Motor neuron (in vitro differentiated cells): ENCODE measurements at places on chromosomes 13 and 19.

GRCh38 chr19:55468054-55468393, 3.5 kb upstream of the C19orf85 start:
- ATAC-seq, result no peak

DNA sequence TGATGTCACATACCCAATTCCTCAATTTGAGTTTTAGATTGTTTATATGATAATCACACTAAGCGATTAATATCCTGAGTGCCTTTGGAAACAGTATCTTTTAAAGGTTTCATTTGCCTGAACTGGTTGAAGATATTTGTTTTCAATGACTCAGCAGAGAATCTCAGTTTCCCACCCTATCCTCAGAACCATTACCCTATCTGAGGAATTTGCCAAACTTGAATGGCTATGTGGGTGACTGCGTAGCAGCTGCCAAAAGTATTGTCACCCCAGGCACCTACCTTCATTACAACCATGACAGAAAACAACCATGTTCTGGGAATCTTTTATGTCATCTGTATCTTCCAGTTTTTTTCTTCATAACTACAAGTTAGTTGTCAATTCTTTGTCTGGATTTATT, 440.1 kb upstream of the NBEA start:
- no peak for ATAC-seq

- no peak for ATAC-seq
Observed at GRCh38 chr19:51387924-51388389, at the start of gene LIM2. Gene LIM2 (minus strand): TSS chr19:51387974. CDS start chr19:51387443, 531 bp downstream.

DNA sequence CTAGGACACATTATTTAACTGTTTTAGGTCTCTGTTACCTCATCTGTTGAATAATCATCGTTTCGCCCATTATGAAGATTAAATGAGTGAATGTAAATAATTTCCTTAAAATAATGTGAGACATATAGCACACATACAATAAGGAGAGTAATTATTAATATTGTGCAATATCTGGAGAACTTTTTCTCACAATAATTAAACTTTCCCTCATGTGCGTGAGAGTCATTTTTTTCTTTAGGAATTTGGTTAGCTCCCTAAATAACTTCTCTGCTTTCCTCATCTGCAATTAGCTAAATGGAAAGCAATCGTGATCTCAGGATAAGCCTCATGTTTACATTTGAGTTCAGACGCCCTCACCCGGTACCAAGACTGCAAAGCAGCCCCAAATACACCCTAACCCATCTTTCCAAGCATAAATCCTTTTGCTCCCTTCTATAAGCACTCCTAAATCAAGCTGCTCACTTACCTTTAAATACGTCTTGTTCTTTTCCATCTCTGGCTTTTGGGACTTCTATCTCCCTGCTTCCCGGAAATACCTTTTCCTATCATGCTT, 78.8 kb downstream of the MZT1 start:
- ATAC-seq, result no peak

- no peak for ATAC-seq
Observed at GRCh38 chr13:32136716-32137115, 105.1 kb downstream of the FRY start.

- ATAC-seq, result no peak
Observed at GRCh38 chr19:5148794-5149190, 179.9 kb downstream of the KDM4B start.

GRCh38 chr19:50313812-50314536, 15.2 kb downstream of the KCNC3 start:
- no peak for ATAC-seq

DNA sequence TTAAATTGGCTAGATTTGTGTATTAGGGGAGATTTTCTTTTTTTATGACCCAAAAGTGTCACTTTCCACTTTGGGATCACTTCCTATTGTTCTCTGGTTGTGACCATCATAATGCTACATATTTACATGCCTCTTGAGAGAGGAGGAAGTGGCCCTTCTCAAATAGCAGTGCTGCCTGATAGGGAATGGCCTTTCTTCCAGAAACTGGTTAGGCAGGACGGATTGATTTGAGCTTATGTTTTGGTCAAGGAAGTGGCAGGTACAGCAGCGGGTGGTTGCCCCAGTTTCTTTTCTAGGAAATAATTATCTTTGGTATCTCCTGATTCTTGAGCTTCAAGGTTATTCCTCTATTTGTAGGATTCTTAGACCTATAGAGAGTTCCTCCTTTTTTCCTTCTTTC, 21.9 kb upstream of the WTIP start:
- ATAC-seq, result no peak

- ATAC-seq, result peak; percentile 15
Observed at GRCh38 chr13:66530686-66531085, 699.5 kb downstream of the PCDH9 start.

DNA sequence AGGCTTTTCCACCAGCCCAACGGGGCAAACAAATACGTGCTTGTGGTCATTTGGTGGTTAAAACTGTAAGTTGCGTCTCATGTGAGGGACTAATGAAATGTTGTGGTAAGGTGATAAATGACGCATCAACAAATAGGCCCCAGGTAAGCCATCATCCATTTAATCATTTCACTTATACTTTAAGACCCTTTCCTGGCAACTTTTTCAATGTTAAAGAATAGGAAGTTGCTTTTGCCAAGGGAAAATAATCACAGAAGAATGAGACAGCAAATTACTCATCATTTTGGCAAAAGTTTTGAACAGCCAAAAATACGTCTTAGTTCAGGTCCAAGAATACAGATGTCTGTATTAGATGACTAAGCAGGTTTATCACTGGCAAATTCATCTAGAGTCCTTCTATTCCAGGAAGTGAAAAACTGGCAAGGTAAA, 660.4 kb downstream of the SLITRK1 start:
- ATAC-seq, result no peak

DNA sequence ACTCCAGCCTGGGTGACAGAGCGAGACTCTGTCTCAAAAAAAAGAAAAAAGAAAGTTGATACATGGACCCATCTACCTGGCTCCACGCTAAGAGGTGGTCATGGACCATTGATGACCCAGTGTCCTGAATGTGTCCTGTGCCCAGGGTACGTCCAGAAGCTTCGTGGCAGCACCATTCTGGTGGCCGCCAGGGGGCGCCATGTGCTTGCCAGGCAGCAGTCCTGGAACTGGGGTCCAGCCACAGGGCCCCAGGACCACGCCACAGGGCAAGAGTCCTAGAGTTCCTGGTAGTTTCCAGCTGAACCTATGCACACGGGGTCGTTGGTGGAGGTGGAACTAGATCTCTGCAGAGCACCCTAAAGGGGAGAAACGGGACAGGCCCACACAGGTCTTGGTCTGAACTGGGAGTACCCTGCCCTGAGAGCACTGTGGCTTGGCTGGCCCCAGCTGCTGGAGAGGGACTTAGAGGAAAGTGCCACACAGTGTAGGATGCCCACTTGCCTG, 19.9 kb upstream of the FBXO27 start:
- peak; percentile 33 for ATAC-seq

GRCh38 chr13:58056426-58056825, 424.9 kb downstream of the PCDH17 start:
- no peak for ATAC-seq

- ATAC-seq, result peak; percentile 33
Observed at GRCh38 chr13:28741084-28741491, 22.3 kb upstream of the SLC46A3 start.

DNA sequence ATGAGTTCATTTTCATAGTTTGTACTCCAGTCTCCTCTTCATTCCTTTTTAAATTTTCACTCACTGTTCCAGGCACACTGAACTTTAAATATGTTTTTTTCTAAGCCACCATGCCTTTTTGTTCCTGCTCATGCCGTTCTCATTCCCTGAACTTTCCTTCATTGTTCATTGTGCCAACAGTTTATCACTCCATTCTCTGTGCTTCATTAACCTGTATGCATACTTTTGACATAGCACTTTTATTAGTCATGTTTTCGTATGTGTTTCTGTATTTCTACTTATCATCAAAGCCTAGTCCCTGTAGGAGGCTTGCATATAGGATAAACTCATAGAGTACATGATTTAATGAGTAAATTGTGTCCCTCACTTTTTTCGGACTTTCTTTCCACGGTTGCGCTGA, 65.3 kb downstream of the PCDH20 start:
- no peak for ATAC-seq

GRCh38 chr19:27392027-27392632, 1820.8 kb downstream of the UQCRFS1 start:
- ATAC-seq, result no peak

DNA sequence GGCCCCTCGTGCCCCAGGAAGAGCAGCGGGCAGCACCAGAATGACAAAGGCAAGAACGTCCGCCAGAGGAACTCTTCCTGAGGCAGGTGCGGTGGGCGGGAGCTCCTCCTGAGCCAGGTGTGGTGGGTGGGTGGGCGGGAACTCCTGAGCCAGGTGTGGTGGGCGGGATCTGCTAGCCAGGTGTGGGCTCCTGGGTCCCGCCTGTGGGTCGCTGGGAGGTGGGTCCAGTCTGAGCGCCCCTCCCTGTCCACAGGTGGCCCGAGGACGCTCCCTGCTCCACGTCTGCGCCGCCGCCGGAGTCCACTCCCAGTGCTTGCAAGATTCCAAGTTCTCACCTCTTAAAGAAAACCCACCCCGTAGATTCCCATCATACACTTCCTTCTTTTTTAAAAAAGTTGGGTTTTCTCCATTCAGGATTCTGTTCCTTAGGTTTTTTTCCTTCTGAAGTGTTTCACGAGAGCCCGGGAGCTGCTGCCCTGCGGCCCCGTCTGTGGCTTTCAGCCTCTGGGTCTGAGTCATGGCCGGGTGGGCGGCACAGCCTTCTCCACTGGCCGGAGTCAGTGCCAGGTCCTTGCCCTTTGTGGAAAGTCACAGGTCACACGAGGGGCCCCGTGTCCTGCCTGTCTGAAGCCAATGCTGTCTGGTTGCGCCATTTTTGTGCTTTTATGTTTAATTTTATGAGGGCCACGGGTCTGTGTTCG, 7.0 kb upstream of the HCN2 start:
- no peak for ATAC-seq

- ATAC-seq, result no peak
Observed at GRCh38 chr19:3118232-3119070, 17.4 kb upstream of the GNA15 start.

DNA sequence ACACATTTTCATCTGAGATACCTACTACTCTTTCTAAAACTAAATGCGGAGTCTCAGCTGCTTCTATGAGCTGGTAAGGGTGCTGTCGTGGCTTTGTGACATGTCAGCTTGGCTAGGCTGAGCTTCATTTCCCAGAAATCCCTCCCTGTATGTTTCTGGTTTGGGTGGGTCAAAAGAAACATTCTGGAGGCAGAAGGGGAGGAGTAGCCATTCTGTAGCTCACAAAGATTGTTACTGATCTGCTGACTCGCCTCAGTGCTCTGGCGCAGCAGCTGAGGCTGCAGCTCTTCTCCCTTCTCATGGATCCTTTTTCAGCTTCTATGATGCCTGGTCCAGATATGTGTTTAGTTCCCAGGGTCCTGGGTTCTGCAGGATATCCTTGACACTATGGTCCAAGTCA, 114.7 kb downstream of the RAP2A start:
- ATAC-seq, result no peak

GRCh38 chr19:55245236-55245904, 13.4 kb downstream of the PPP6R1 start:
- no peak for ATAC-seq

GRCh38 chr13:110249326-110249725, 57.6 kb downstream of the COL4A1 start:
- ATAC-seq, result no peak

GRCh38 chr13:33686772-33687480, 131.0 kb upstream of the RFC3 start:
- ATAC-seq, result no peak

- ATAC-seq, result no peak
Observed at GRCh38 chr13:38900188-38900587, 90.4 kb downstream of the STOML3 start.

- peak; percentile 94 for ATAC-seq
Observed at GRCh38 chr19:7360393-7360984, 11.8 kb downstream of the ARHGEF18 start.

- ATAC-seq, result no peak
Observed at GRCh38 chr13:95251641-95252040, 49.6 kb downstream of the ABCC4 start.

- no peak for ATAC-seq
Observed at GRCh38 chr19:18259893-18260292, 14.4 kb downstream of the IQCN start.

- no peak for ATAC-seq
Observed at GRCh38 chr19:15247107-15248014, 15.1 kb upstream of the EPHX3 start.

- ATAC-seq, result no peak
Observed at GRCh38 chr19:34308381-34309367, 54.3 kb downstream of the GARRE1 start.

DNA sequence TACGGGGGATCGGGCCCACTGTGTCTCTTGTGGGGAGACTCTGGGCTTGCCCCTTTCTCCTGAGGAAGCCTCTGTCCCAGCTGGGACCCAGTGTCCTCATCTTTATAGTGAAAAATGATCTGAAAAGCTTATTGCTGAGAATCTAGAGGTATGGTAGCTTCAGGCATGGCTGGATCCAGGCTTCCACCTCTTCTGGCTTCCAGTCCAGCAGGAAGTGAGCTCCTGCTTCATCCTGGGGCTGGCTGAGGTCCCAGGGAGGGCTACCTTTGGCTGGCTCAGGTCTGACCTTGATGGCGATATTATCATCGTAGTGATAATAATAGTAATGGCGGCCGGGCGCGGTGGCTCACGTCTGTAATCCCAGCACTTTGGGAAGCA, 3.0 kb downstream of the SLC5A5 start:
- ATAC-seq, result no peak

DNA sequence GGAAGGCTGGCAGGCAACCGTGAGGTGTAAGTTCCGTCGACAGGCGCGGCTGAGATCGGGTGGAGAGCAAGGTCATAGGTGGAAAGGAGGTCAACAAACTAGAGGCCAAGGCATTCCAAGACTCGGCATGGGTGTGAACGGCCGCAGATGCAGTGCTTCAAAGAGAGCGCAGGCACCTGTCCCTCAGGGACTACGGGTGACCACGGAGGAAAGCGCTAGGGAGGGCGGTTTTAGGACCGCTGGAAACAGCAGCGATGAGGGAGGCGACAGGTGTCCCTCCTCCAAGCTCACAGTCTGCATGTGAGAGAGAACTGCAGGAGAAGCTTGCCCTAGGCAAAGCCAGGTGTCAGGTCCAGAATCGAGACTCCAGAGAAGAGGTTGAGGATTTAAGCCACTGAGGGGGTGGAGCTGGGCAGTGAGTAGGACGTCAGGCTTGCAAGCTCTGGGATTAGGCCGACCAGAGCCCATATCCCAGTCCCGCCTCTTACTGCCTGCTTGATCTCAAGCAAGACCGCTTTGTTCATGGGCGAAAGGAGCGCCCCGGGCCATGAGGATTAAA, 1.6 kb upstream of the MLNR start:
- ATAC-seq, result no peak

GRCh38 chr13:41259875-41260501, 3.4 kb downstream of the MTRF1 start:
- ATAC-seq, result no peak

DNA sequence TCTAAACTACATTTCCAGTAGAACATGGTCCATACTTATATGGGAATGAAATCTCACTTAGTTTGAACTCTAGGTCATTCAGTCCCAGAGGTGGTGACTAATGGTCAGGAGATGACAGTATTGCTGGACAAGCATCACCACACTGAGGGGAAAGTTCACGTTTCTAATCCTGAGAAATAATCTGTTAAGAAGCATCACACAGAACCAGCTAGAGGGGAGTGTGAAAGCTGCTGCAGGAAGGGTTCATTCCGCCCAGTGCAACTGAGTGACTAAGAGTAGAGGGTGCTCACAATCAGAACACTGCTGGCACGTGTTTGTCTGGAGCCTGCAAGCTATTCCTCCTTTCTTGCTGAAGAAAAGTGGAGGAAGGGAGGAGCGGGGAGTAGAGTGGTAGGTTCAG, 2.7 kb downstream of the COL4A1 start:
- peak; percentile 35 for ATAC-seq

GRCh38 chr19:18304458-18305310, 18.2 kb downstream of the LSM4 start:
- ATAC-seq, result peak; percentile 92

- no peak for ATAC-seq
Observed at GRCh38 chr13:64293923-64294322, 2878.3 kb upstream of the PCDH20 start.
